ENCODE measurements at places on chromosomes 5 and 9. TPM values are rescaled to one million over a fixed set of nuclear protein-coding genes. Genes with fewer than 3 reads are reported as not detected.

The LRRC19 gene
- total RNA-seq = not detected

The TMEM174 gene
- not detected for total RNA-seq

The ARSI gene
- 4.7 TPM for total RNA-seq

The TLX3 gene
- not detected for total RNA-seq

The ABLIM3 gene
- total RNA-seq = 50.8 TPM

The NIM1K gene
- not detected for total RNA-seq

The DMRT1 gene
- total RNA-seq = not detected

All from vagina (tissue), 2 donors.